ENCODE measurements at places on chromosomes 4 and X.

- no peak for DNase-seq
Measured at GRCh38 chr4:138494931-138495330, 252.8 kb upstream of the SLC7A11 start.

GRCh38 chrX:119240356-119240755 is 4.3 kb downstream of the PGRMC1 start:
- DNase-seq, result no peak

DNA sequence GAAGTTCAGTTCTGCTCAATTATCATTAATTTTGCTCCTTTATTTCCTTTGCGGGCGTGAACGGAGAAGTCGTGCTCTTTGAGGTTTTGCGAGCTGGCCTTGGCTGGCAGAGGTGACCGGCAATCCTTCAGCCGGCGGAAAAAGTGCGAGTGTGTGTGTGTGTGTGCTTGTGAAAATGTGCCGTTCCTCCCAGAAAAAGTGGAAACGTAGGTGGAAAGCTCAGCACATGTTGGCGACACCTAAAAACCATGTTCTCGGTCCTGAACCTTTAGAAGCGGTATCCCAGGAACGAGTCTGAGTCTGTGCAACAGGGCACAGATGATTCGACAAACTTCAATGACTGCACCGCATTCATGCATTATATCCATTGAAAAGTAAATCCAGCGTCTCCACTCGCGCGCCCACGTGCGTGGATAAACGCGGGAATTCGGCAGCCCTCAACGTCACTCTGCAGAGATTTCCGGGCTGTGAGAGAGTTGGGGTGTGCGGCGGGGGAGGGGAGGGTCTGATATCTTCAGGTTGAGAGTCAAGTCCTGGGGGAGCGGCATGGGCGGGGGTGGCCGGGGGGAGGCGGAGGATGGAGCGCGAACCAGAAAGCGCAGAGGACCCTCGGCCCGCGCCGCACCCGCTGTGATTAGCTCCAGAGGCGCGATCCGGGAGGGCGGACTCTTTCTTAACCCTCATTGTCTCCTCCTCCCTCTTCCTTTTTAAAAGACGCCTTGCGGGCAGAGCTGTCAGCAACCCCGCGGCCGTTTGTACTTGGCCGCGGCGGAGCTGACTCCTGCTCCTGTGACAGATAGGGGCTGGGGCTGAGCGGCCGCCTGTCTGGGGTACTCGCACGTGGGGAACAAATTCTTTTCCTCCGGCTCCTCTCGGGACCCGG is at the start of gene SHISA3:
Gene SHISA3, plus strand, starts transcription at position 737 of the 883 bp plus-strand sequence. CDS start 569 bp downstream, outside the sequence.
- no peak for DNase-seq

DNA sequence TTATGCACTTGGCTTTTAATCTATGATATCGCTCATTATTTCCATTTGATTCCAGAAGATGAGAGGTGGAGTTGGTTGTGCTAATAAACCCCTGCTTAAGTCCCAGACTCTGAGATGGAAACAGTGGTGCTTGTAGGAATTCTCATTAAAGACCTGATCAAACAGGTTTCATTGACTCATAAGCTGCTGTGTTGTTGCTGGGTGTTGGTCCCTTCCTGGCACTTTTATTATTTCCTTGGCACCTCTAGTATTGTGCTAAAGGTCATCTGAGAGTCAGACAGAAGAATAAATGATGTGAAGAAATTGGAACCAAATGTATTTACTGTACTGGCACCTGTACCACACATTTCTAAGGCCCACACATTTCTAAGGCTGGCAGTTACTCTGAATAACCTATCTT is 544.7 kb upstream of the NR3C2 start:
- DNase-seq, result no peak

- DNase-seq, result no peak
Measured at GRCh38 chr4:173272996-173273395, 61.2 kb downstream of the HMGB2 start.

DNA sequence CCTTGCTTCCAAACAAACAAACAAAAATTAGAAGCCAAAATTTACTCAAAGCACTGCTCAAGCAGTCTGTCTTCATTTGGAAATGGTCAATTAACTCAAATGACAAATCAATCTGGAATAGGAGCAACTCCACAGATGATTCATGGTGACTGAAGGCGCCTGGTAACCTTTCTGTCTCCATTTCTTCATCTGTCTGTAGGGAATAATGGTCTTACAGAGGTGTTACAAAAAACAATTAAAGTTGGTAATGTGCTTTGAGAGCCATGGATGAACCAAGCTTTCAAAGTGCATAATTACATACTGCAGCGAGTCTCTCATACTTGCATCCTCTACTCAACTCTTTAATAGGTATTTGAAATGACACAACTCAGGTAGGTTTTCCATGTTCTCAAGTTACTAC is 38.3 kb upstream of the STAG2 start:
- no peak for DNase-seq

GRCh38 chr4:40253906-40254305 is 57.1 kb downstream of the RHOH start:
- no peak for DNase-seq

- DNase-seq, result no peak
Measured at GRCh38 chr4:108372681-108373080, 203.9 kb upstream of the LEF1 start.

GRCh38 chr4:121597346-121597934 is 99.3 kb downstream of the ANXA5 start:
- no peak for DNase-seq

- DNase-seq, result no peak
Measured at GRCh38 chrX:27968878-27969277, 12.4 kb downstream of the DCAF8L1 start.

GRCh38 chrX:140817943-140818342 is 108.4 kb downstream of the LINC00632 start:
- DNase-seq, result no peak

GRCh38 chr4:158322109-158322508 is 111.8 kb downstream of the TMEM144 start:
- DNase-seq, result no peak

GRCh38 chrX:129631849-129632248 is 22.9 kb downstream of the APLN start:
- no peak for DNase-seq

GRCh38 chrX:109952985-109953905 is 49.7 kb upstream of the TMEM164 start:
- no peak for DNase-seq

GRCh38 chr4:126976850-126977632 is 655.7 kb upstream of the INTU start:
- no peak for DNase-seq

DNA sequence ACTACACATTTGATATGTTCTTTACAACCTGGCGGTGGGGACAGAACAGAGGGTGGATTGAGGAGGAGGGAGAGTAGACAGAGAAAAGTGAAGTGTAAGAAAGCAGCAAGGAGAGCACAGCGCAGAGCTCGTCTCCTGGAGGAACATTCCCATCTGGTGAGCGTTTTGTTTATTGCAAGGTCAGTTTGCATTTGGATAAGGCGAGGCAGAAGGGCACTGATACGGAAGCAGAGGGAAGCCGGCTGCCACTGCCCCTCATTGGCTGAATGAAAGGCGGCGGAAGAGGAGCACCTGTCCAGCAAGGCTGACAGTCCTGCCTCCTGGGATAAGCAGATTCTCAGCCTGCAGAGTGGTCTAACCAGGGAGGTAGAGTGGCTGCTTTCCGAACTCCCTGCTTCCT is 83.2 kb downstream of the GPR143 start:
- no peak for DNase-seq

- no peak for DNase-seq
Measured at GRCh38 chr4:4921077-4921476, 61.6 kb downstream of the MSX1 start.

DNA sequence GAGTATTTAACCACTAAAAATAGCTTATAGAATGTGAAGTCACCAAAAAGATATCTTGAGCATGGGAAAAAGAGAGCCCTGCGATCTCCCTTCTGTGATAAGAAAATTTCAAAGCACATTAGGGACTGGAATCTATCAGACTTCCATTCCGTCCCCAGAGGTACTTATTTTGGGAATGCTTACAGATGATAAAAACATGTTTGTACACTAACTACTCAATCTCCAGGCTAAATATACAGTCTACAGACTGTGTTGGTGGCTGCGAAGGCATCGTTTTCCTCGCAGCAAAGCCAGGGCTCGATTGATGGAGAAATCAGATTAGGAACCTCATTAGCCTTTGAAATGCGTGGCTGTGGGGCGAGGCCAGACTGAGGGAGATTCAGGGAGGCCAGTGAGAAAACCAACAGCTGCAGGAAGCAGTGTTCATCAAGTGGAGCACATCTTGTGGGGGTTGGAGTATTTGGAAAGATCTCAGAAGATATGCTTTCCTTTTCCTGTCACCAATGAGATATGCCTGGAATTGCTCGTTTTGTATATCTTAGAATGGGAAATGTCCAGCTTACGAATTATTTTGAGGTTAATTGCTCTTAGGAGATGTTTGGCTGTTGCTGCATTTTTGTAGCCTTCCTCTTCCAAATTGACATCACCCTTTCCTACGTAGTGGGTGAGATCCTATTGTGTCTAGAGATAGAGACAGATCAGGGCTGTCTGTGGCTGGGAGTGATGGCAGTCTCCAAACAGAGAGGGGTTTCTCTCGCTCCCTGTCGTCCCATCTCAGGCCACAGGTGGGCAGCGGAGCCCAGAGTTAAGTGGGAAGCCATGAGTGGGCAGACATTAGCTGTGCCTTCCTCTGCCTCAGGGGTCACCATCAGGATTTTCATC is 224.9 kb upstream of the FAT1 start:
- DNase-seq, result no peak

GRCh38 chr4:87281603-87282002 is 41.1 kb downstream of the HSD17B13 start:
- no peak for DNase-seq

GRCh38 chr4:166700592-166700991 is 533.7 kb downstream of the SPOCK3 start:
- DNase-seq, result no peak

GRCh38 chr4:78749258-78749971 is 26.7 kb upstream of the BMP2K start:
- no peak for DNase-seq

GRCh38 chrX:151346931-151347543 is 50.0 kb upstream of the VMA21 start:
- DNase-seq, result no peak

- DNase-seq, result no peak
Measured at GRCh38 chr4:13137390-13137789, 346.8 kb downstream of the RAB28 start.

DNA sequence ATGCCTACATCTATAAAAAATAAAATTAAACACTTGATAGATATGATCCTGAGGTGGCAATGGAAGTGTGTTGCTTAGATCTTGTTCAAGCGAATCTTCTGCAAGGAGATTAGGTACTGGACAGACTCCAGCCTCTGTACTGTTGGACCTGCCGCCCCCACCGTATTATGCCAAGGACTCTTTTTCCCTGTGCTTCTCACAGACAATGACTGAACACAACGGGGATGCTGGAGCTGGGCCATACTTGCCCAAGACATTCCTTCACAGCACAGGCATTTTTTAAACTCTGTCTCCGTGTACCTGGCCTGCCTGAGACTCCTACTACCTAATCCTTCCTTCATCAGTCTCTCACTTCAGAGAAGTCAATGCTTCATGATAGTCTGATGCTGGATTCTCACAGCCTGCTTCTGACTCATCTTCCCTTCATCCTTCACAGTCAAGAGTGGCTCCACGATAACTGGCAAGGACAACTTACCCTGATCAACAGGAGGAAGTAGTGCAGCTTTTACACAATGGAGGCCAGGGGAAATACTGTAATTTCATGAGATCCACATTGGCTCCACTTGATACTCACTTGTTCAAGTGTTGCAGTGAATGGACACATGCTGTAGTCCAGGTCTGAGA is 754.6 kb upstream of the AGA start:
- no peak for DNase-seq

GRCh38 chr4:25532591-25532990 is 123.1 kb upstream of the SLC34A2 start:
- no peak for DNase-seq

GRCh38 chr4:7703688-7704087 is 236.0 kb downstream of the AFAP1 start:
- DNase-seq, result no peak

DNA sequence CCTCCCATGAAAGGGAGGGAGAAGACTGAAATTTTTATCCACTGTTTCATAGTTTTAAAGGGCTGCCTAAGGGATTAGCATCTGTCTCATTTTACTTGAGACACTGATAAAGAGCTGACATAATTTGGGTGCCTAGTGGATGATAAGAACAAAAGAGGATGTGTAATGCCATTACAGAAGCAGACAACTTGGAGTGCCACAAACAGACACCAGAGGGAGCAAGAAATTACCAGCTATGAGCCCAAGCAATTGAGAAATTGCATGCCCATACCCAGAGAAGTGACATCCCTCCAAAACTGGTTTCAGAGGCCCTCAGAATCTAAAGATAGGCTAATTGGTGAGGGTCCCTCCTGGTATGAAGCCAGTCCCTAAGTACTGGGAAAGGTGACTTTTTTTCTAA is 38.5 kb upstream of the POU3F4 start:
- no peak for DNase-seq

GRCh38 chr4:174505892-174506291 is 16.4 kb downstream of the HPGD start:
- no peak for DNase-seq

- no peak for DNase-seq
Measured at GRCh38 chr4:104749062-104749461, 254.4 kb upstream of the CXXC4 start.

DNA sequence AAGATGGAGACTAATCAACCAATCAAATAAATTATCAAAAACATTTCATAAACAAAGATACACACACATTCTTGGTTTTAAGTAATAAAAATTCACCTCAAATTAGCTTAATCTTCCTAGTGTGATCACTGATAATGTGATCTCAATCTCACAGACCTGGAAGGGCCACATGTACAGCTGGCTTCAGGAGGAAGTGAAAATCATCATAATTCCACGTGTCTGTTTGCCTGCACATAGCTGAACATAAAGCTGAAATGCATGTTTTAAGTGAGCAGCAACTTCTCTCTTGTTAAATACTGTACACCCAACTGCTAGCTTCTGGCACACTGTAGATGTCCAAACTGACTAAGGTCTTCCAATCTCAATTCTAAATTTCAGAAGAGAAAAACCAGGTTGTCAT is 53.8 kb downstream of the ARHGAP6 start:
- no peak for DNase-seq

DNA sequence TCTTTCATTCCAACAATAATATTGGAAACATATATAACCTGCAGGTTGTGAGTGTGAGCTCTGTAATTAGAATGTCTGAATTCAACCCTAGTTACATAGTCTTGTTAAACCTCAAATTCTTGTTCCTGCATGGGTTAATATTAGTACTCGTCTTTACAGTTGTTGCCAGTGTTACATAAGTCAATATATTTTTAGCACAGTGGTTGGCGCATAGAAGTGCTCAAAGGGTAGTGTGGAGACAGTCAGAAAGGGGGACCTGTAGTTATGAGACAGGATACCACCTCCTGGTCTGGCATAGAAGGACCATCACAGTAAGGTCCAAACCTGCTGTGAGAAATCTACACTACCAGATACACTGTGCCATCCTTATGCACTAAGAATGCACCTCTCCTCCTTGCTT is 1045.9 kb upstream of the SLIT2 start:
- no peak for DNase-seq
